Hindlimb muscle (tissue), 1 donor: ENCODE measurements at places on chromosomes 1 and 21. TPM values are rescaled to one million over a fixed set of nuclear protein-coding genes. Genes with fewer than 3 reads are reported as not detected.
A peak's percentile ranks its signal among the peaks of the same experiment; 100 is the strongest.

VASH2 gene
- 34.8 TPM for polyA plus RNA-seq

NR1I3 gene
- polyA plus RNA-seq, result 1.1 TPM

SON gene
- 204 TPM for polyA plus RNA-seq

ARTN gene
- polyA plus RNA-seq, result 1.1 TPM

DNA sequence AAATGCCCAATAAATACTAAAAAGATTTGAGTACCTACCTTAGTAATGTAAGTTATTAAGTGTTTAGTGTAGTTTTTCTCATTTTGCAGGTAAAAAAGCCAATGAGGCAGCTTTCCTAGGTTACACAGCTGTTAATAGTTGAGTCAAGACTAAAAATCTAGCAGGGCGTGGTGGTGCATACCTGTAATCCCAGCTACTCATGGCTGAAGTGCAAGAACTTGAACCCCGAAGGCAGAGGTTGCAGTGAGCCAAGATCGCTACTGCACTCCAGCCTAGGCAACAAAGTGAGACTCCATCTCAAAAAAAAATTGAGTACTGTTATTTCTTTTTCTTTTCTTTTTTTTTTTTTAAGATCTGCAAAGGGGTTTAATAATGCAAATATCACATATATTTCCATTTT, 7.7 kb downstream of the YBX1 start:
- no peak for DNase-seq

DNA sequence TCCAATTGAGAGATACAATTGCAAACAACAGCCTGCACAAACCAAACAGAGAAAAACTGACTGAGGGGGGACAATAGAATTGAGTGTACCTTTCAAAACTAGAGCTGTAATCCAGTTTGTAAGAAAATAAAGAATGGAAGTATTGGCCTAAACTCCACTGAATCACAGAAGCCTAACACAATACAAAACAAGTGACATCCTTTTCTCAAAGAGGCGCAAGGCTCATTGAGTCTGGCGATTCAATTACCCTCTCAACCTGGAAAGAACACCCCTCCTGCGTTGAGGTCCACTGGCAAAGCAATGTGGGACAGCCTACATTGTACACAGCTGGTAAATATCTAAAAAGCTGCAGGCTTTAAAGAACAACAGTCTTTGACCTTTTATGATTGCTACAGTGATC, 182.6 kb downstream of the DPYD start:
- no peak for DNase-seq

DNA sequence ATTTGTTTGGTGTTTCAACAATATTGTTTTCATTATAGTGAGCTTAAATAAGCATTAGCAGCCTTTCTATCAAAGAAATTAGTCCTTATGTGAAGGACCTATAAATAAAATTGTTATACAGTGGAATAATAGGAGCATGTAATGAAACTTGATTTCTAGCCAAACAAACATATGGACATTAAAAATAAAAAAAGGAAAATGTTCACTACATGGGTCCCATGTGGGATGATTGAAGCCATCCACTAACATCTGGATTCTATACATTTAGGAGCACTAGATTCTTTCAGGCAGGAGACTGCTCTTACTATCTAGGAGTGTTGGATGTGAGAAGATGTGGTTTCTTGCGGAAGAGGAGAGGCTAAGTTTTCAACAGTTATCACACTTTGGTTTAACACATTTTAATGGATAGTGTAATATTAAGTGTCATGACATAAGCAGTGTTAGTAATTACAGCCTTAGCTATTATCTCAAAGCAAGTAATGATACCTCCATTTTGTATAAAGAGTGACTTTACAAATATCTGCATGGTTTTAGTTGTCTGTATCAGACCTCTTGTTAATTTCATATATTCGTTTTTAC, 62.3 kb downstream of the LYPLAL1 start:
- DNase-seq, result no peak

DNA sequence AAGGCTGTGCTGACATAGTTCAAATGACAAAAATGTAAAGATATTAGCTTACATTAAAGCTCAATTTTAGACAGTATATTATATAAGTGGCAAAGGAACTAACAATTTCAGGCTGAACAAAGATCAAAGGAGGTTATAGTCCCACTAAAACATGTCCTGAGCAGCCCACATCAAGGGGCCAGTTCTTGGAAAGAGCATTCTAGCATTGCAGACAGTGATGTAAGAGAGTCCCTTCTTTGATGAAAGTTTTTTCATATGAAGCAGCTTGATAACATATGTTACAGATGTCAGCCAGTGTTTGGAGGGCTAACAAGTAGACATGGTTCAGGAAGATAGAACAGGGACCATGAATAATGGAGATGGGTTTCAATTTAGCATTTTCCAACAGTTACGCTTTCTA, 301.7 kb downstream of the NTNG1 start:
- DNase-seq, result no peak

GRCh38 chr1:74266001-74266400, 30.8 kb downstream of the TNNI3K start:
- DNase-seq, result no peak

- DNase-seq, result no peak
Measured at GRCh38 chr21:43585514-43585913, 73.8 kb downstream of the HSF2BP start.

DNA sequence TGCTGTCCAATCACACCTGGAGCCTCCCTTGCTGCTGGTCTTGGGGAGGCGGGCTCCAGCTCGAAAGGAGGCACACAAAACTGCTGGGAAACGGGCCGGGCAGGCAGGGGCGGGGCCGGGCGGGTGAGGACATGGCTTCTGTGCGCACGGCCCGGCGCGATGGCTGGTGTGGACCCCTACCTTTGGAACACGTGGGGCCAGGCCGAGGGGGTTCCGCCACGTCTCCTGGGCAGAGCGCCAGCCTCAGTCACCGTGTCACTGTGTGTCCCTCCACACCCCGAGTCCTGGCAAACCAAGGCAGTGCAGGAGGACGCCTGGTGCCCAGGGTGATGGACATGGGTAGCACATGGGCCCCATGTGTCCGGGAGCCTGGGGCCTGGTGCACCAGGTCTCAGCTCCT, 42.0 kb upstream of the ADARB1 start:
- DNase-seq, result no peak

GRCh38 chr21:34687745-34688144, 19.0 kb downstream of the CLIC6 start:
- DNase-seq, result no peak

DNA sequence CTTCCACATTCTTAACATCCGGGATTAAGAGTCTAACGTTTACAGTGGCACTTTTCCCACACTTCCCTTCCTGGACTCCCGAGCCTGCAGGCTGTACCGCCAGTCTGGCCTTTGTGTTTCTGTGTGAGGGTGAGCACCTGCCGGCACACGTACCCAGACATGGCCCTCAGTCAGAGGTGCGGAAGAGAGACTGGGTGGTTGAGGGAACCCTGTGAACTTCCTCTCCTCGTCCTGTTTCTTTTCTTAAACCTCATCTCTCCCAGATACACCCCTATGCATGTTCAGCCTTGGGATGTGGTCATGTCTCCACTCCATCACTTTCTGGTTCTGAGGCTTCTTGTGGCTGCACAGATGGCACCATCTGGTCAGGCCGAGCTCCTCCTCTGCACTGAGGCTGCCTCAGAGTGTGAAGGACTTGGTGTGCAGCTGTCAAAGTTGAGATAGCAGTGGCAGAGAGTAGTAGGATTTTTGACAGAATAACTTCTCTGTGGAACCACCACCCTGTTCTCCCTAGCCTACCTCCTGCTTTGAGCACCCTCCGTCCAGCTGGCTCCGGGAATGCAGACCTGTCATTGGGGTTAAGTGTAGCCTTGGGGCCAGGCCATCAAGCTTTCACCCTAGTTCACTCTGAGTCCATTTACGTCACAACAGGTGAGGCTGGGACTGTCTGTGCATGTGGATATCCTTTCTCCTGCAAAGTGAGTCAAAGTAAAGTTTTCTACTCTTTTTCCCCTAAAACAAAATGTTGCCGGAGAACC, 31.4 kb downstream of the VASH2 start:
- DNase-seq, result no peak

GRCh38 chr1:151238467-151238739, 16.1 kb upstream of the PSMD4 start:
- DNase-seq, result no peak

GRCh38 chr1:226128487-226129075, 58.0 kb downstream of the ACBD3 start:
- DNase-seq, result no peak

GRCh38 chr1:65316233-65316632, 6.9 kb downstream of the DNAJC6 start:
- DNase-seq, result no peak

GRCh38 chr1:180157108-180157507, 2.4 kb downstream of the QSOX1 start:
- no peak for DNase-seq

DNA sequence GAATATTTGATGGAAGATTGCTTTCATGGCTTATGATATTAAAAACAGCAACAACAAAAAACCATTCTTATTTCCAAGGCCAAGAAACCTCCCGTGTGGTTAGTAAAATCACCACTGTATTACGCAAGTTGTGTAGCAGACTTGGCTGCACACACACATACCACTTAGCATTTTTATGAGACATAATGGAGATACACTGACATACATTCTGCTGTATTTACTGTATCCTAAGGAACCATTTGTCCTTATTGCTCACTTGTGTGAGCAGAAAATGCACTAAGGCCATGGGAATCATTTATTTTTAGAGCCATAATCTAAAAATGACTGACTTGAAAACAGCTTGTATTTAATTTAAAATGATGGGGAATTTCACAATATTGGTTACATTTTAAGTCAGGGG, 584 bp upstream of the C1orf141 start:
- DNase-seq, result peak; percentile 7

- peak; percentile 72 for DNase-seq
Measured at GRCh38 chr1:43565600-43566360, 35.1 kb downstream of the PTPRF start.

DNA sequence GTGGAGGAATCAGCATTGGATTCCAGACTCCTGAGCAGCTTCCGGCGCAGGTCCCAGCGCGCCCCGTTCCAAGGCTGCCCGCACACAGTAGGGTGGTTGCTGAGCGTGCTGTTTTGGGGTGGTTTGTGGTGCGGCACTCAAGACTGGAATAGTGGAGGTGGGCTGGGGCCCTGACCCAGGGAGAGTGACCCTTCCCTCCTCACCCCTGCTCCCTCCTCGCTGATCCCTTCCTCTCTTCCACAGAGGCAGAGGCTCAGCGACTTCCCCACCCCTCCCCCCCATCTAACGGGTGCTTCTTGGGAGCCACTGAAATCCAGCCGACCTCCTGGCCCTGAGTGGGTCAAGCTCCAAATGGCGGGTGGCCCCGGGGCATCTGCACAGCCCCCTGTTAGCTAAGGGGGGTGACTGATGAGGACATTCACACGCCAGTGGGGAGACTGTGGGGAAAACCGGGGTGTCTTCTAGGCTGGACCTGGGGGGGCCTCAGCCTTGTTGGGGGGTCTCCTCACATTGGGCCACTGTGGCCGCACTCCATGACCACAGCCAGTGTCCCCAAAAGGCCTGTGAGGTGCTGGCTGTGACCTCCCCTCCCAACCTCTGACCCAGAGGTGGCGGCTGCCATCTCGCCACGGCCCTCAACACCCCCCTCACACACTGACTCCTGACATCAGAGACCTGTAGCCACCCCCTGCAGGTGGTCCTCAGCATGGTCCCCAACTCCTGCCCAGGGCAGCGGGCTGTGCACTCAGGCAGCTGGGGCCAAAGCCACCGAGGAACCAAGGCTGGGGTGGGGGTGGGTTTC, 3.9 kb upstream of the HES4 start:
- no peak for DNase-seq

GRCh38 chr1:41724248-41724647, 194.5 kb downstream of the HIVEP3 start:
- no peak for DNase-seq
